Activated CD4-positive, CD25-positive, alpha-beta regulatory T cell treated with anti-CD3 and anti-CD28 coated beads, Interleukin-2, amount 50 U/mL, for 16 hours (primary cell): ENCODE measurements at places on chromosomes 7 and 10.

- no peak for DNase-seq
Measured at GRCh38 chr7:18978108-18978495, 139.3 kb downstream of the TWIST1 start.

DNA sequence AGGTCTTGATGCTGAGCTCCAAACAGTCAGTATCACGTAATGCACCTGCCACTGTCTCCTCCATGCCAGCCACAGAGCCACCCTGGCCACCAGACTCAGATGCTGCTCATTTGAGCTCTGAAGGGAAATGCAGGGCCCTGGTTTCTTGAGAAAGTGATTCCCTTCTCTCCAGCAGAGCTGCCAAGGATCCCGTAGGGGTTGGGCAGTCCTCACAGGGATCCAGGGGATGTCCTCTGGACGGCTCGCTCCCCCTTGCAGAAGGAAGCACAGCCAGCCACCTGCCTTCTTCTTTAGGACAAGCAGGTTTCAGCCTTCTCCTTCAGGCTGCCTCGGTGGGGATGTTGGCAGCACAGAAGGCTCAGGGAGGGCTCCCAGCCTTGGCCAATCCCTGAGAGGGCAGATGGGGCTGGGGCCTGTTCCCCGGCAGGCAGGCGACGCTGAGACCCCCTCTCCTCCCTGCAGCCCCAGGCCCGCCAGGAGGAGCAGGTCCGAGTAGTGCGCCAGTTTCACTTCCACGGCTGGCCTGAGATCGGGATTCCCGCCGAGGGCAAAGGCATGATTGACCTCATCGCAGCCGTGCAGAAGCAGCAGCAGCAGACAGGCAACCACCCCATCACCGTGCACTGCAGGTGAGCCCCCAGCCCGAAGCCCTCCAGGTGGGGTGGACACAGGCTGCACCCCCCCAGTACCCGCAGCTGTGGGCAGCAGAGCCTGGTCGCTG is 48.9 kb downstream of the MKI67 start:
- DNase-seq: no peak

GRCh38 chr10:132429281-132430230 is 32.6 kb downstream of the PWWP2B start:
- DNase-seq: no peak

- DNase-seq: no peak
Measured at GRCh38 chr7:155167706-155168365, 97.7 kb downstream of the HTR5A start.

- no peak for DNase-seq
Measured at GRCh38 chr10:1378473-1378872, 322.3 kb downstream of the WDR37 start.

DNA sequence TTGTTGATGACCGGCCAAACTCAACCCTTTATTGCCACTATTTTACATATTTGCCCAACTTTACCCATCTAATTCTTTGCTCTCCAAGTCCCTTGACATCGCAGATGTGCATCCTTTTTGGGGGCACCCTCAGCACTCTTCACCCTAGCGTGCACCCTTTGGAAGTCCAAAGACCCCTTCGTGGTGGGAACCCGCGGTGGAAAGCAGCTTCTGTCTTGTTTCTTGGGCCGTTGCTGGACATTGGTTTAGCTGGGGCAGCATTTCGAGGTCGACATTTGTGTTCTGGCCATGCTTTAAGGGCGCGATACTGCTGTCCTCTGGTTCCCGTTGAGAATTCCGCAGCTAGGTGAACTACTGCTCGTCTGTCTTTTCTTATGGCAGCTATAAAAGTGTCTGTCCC is 326 bp upstream of the PAPOLB start:
- no peak for DNase-seq

DNA sequence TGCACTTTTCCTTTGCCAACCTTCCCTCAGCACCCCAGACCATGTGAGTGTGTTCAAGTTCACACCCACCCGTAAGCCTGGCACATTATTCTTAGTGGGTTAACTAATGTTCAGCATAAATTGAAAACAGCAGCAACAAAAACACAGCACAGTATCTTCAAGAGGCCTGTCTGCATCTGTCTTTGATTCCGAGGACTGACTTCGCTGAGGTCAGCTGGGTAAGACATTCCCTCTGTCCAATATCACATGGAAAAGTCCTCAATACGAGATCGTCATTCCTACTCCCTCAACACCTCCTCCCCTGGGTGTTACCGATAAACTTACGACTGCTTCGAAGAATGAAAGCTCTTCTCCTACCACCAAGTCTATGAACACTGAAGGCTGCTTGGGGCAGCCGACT is 218.8 kb downstream of the SFMBT2 start:
- DNase-seq: no peak

DNA sequence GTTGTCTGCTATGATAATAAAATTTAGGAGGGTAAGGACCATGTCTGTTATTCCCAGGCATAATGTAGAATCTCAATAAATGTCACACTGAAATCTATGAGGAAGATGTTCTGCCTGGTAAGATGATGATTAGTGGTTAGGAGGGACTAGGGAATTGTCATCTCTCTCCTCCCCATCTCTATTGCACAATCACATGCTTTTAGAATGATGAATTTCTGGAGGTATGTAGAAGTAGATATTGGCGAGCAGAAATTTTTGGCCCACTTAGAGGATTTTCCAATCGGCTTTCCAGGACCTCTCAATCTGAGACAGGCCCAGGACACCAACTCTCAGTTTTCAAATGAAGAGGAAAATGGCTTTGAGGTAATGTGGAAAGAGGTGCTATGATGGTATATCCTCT is 2.0 kb upstream of the PITX3 start:
- no peak for DNase-seq

- no peak for DNase-seq
Measured at GRCh38 chr7:51141451-51142003, 175.1 kb downstream of the COBL start.

DNA sequence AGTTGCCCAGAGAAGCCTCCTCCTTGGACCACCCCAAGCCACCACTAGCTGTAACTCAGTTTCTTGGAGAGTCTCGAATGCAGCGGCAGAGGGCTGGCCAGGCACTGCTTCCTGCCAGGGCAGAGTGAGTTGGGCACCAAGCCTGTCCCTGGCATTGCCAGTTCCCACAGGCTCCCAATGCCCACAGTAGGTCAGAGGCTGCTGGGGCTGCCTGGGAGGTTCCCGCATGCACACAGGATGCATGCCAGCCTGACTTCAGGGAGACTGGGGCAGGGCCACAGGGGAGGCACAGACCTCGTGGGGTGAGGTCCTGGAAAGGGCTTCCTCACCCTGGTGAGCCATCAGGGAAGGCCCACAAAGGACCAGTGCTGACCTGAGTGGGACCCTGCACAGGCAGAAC is 152.8 kb downstream of the ZNF248 start:
- DNase-seq: no peak

GRCh38 chr10:73215749-73216148 is 31.3 kb downstream of the DNAJC9 start:
- no peak for DNase-seq

GRCh38 chr10:15461353-15462108 is 90.4 kb upstream of the FAM171A1 start:
- DNase-seq: no peak

- DNase-seq: no peak
Measured at GRCh38 chr10:63712717-63713115, 191.5 kb downstream of the REEP3 start.

DNA sequence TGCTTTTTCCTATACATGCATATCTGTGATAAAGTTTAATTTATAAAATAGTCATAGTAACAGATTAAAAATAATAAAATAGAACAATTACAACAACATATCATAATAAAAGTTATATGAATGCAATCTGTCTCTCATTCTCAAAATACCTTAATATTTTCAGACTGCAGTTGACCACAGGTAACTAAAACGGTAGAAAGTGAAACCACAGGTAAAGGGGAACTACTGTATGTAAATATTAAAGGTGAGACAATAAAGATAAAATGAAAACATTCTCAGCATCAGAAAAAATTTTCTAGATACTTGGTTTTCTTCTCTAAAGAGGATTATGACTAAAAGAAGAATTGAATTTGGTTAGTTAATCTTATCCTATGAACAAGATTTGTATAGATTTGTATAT is 6.0 kb downstream of the FKBP14 start:
- no peak for DNase-seq

DNA sequence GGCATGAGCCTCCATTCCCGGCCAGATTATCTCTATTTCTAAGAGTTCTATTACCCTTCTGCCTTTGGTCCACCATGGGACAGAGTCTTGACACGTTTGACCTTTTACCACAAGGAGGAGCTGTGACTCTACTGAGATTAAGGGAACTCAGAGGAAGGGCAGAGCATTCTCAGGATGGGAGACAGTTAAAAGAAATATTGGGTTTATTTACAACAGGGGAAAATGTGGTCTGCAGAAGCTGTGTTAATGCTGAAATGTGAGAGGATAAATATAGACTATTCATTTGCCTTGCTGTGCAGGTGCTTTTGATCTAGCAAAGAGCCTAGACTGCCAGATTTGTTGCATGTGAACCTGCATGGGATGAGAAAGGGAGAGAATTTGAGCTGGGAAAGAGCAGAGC is 45.8 kb upstream of the PRSS58 start:
- no peak for DNase-seq

DNA sequence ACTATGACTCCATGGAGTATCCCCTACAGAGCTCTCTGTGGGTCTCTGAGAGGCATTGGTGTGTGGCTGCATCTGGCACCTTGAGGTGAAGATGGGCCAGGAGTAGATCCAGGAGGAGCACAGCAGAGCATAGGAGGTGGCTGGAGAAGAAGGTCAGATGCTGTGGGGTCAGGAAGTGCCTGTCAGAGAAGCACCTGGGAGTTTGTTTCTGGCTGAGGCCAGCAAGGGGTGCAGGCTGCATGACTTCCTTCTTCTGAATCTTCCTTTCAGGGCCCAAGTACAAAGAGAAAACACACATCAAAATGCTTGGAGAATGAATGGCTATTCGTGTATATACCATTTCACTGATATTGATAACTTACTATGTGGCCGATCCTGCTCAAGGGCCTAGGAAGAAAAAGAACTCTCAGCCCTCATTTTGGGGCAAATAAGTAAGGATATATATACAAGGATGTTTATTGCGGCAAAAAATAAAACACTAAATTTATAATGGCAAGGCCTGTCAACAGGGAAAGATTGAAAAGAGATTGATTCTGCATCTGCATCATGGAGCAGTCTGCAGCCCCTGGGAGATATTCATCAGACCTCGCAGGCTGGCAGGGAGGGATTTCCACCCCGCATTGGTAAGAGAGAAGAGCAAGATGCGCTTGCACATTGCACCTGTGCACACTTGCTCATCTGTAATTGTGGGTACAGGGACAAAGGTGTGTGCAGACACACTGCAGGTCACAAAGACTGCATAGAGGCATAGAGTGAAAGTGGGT is 39.2 kb downstream of the PTPRE start:
- no peak for DNase-seq

DNA sequence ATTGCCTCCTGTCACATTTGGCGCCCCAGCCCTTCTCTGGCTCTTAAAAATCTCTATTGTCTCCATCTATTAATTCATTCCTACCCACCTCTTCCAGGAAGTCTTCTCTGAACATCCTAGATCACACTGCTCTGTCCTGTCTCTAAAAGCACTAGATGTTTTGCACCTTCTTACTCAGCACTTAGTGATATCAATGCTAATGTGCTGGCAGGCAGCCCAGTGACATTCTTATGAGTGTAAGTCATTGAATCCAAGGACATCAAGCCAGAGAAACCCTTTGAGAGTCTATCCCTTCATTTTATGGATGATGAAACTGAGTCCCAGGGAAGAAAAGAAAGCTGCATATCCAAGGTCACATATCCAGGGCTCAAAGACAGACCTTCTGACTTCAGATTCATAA is 48.3 kb upstream of the PAX2 start:
- no peak for DNase-seq

- no peak for DNase-seq
Measured at GRCh38 chr7:111324228-111324627, 233.3 kb downstream of the LRRN3 start.

GRCh38 chr7:102289057-102289456 is 2.4 kb downstream of the SH2B2 start:
- no peak for DNase-seq

DNA sequence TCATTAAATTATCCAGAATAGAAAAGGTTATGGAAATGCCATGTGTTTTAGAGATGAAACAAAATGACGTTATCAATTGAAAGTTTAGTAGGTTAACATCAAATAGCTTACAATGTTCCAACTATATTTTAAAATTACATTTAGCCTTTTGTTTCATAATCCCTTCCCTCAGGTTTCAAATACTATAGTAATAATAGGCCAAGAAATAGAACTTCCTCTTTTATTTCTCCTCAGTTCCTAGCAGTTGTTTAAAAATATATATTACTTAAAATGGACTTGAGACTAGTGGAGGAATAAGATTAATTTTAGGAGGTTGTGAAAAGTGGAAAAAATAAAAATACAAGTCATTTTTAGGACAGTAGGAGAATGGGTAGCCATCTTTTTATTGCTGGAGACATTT is 16.4 kb upstream of the PDSS1 start:
- DNase-seq: no peak

- no peak for DNase-seq
Measured at GRCh38 chr10:48659790-48660189, 24.9 kb upstream of the WDFY4 start.

- no peak for DNase-seq
Measured at GRCh38 chr10:113420733-113421675, 131.8 kb upstream of the HABP2 start.

- DNase-seq: no peak
Measured at GRCh38 chr10:14374745-14375445, 44.2 kb upstream of the FRMD4A start.

DNA sequence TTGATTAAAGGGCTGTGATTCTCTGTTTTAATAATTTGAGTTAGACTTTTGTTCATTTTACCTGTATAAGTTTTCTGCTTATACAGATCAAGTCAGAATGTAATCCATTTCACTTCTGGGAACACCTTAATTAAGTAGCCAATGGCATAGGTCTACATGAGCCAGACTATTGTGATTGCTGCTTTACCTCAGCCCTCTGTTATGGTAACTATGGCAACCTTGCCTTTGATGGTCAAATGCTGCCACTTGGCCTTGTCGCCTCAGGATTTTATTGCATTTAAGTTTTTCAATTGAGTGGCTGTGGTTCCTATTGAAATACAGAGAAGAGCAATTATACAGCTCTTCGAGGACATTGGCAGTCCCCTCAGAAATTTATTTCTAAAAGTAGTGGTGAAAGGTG is 64.3 kb upstream of the TMEM106B start:
- no peak for DNase-seq

DNA sequence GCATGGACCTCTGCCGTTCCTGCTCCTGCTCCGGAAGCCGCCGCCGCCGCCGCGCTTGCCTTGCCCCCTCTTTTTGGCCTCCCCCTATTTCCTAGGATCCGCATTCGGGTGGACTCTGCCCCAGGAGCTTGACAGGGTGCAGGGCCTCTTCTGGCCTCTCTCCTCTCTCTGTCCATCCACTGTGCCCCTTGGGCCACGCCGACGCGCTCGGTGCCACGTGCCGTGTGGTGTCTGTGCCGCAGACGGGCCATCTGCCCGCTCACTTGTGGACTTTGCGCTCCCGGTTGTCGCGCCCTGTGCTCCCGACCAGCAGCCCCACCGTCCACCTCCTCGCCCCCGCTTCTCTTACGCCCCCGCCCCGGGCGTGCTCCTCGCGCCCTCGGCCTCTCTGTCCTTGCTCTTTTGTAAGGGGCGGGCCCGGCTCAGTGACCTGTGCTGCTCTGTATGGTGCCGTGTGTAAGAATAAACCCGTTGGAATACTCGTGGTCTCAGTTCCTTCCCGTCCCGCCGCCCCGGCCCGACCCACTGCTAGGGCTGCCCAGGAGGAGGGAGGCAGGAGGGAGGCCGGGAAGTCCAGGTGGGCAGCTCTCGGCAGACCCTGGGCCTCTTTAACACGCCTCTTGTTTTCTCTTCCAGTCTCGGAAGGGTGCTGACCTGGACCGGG is 37.0 kb downstream of the AGAP3 start:
- no peak for DNase-seq

- no peak for DNase-seq
Measured at GRCh38 chr7:44046321-44047061, 2.0 kb downstream of the DBNL start.
